ENCODE measurements at places on chromosomes 4 and X. TPM values are rescaled to one million over a fixed set of nuclear protein-coding genes. Genes with fewer than 3 reads are reported as not detected.

DNA sequence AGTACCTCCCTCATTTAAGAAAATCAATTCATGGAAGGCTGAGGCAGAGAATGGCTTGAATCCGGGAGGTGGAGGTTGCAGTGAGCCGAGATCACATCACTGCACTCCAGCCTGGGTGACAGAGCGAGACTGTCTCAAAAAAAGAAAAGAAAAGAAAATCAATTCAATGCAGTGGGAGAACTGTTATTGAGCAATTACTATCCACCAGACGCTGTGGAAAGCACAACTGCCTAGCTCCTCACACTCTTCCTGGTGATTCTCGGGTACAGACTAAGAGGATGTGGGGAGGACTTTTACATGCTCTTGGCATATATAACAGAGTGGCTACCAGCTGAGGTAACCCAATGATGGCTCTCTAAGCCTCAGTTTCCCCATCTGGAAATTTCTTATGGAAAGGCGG lies 2.7 kb upstream of the TMSB4X start:
- no peak for DNase-seq

- no peak for DNase-seq
Observed at GRCh38 chr4:10944321-10944720, 259.8 kb upstream of the CLNK start.

TMSB15A gene
- 2.3 TPM for total RNA-seq

PALLD gene
- 6.5 TPM for total RNA-seq

GRCh38 chrX:131923614-131924250 lies 99.4 kb upstream of the STK26 start:
- no peak for DNase-seq

DNA sequence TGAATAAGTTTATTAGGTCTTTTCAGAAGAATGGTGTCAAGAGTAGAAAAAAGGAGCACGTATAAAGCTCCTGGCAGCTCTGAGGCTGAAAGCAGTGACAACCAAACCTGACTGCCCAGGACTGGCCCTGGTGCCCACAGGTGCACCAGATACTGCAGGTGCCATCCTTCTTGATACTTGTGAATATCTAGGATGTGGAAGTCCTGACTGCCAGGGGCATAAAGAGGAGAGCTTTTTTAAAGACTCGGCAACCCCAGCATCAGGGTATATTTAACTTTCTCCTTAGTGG lies 60.7 kb downstream of the TMEM150C start:
- DNase-seq = no peak

- DNase-seq = no peak
Observed at GRCh38 chr4:111494971-111495370, 650.3 kb upstream of the FAM241A start.

DNA sequence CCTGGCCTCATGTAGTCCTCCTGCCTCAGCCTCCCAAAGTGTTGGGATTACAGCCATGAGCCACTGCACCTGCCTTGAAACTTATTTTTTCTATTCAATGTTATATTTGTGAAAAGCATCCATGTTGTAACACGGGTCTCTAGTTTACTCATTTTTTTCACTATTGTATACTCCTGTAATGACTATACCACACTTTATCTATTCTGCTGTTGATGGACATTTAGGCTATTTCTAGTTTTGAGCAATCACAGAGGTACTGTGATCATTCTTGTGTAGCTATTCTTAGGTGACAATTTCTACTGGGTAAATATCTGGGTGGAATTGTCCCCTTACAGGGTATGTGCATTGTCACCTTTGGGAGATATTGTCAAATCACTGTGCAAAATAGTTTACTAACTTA lies 3.6 kb downstream of the DRP2 start:
- DNase-seq = no peak

DNA sequence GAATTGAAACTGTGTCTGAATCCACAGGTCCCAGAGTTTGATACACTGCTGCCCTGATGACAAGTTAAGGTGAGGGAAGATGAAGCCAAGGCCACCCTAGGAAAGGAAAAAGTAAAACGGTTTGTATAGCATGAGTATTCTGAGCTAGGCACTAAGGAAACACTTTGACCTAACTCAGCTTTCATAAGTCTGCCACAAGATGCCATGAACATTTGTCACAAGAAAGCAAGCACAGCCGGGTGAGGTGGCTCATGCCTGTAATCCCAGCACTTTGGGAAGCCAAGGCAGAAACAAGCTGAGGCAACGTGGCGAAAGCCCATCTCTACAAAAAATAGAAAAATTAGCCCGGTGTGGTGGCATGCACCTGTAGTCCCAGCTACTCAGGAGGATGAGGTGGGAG lies 34.2 kb downstream of the ELOVL6 start:
- DNase-seq = no peak

- DNase-seq = no peak
Observed at GRCh38 chr4:69760455-69760854, at the start of gene SULT1B1. TSS of gene SULT1B1 (minus strand) at chr4:69760620. CDS start at chr4:69755217, 5,403 bp downstream.

DNA sequence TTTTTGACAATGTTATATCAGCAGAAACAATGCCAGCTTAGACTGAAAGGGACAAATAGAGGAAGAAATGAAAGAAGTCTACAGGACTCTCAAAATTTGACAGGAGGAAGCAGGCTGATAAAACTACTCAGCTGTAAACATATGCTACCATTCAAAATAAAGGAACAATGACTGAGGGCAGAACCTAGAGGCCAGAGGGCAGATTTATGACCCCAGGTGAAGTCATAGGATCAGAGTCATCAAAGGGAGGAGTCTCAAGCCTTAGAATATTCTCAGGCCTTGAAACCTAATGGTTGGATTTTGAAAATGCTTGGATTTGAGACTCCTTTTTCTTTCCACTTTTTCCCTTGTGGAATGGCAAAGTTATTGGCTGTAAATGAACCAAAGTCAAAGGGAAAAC lies 17.0 kb upstream of the SYTL5 start:
- no peak for DNase-seq

ABRAXAS1 gene
- 8.3 TPM for total RNA-seq
